ENCODE measurements at places on chromosomes 1 and 21.
A peak's percentile ranks its signal among the peaks of the same experiment; 100 is the strongest.

DNA sequence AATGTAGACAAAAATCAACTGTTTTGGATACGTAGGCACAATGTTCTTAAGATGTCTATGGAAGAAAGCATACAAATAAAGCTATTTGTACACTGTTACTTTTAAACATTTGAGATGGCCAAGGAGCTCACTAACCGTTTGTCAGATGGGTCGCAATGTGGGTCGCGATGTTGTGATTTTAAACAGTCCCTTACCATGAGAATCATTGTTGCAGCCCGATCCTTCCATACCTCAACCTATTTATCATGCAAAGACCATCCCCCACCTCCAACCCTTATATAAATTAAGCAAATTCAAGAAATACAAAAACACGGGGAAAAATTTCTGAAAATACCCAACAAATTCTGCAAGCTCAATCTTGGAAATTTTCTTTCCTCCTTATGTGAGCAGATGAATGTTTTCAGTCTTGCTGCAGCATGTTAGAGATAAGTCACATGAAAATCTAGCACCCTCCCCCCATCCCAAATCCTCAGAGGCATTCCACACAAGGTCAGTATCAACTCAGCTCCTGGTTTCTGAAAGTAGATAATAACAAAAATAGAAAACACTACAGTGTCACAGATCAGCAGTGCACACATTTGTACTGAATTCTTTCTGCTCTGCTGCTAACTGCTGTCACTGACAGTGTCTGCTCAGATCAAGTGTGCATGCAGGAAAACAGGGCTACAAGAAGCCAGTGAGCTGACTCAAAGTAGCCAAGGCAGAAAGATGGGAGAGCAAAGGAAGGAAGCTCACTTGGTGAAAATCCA is 92.9 kb upstream of the TTC39A start:
- DNase-seq: no peak

- no peak for DNase-seq
These were observed 113.2 kb downstream of the RUNX1 start for GRCh38 chr21:34935898-34936297.

DNA sequence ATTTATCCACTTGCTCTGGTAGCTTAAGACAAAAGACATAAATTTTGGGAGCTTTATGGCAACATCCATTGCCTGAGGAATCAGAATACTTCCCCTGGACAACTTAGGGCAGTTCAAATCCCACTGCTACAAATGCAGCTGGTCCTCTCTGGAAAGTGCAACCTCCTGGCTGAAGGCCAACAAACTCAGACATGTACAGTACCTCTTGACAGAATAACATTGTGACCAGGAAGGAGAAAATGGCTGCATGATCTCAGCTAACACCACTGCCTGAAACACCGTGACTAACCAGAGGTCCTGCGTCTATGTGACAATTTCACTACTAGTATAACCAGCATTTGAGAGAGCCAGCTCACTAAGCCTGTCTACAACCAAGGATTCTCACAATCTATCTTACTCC is 218.9 kb downstream of the CRB1 start:
- no peak for DNase-seq

DNA sequence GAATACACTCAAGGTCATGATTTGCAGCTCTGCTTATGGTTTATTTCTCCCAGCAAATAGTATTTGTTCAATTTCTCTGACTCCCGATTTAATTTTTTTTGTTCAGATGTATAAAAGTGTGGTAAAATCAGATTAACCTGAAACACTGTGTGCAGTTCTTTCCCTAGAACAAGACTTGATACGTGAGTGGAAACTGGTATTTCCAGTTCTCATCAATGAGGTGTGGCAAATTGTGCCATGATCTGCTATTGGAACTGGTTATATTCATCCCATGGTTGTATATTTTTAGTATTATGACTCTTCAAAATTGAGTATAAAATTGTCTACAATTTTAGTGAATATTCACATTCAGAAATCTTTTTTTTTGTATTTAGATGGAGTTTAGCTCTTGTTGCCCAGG is 76.8 kb upstream of the IVNS1ABP start:
- no peak for DNase-seq

DNA sequence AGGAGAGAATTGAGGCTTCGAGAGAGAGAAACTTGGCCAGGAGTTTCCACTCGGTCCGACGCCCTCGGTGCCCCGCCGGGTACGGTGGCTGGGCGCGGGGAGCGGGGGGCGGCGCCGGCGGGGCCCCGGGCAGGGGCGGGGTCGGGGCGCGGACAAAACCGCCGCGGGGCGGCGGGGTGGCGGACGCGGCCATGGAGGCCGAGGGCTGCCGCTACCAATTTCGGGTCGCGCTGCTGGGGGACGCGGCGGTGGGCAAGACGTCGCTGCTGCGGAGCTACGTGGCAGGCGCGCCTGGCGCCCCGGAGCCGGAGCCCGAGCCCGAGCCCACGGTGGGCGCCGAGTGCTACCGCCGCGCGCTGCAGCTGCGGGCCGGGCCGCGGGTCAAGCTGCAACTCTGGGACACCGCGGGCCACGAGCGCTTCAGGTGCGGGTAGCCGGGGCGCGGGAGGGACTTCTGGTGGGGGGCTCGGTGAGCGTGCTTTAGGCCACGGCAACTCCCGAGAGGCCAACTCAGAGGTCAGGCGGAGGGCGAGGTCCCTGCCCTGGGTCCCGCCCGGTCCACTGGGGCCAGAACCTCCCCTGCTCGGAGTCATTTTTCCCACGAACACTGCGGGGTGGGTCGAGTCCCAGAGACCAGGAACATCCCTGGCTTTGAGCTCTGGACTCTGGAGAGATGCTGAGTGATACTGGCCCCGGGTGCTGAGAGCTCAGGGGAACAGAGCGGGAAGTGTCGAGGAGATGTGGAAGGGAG is 431 bp downstream of the RAB42 start:
- peak; percentile 36 for DNase-seq

DNA sequence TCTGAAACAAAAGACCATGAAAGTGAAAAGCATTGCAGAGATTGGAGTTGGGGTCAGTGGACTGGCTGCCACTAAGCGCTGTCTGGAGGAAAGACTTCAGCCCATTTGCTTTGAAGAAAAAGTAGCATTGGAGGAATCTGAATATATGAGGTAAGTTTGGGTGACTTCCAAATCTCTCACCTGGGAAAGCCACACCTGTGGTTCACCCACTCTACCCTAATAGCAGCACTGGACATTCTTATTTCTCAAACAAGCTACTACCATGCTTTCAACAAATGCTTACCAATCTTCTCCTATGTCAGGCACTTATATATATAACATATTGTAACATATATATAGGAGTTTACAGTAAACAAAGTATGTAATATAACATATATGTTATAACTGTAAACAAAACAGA is 76.0 kb upstream of the POGK start:
- DNase-seq: no peak

GRCh38 chr1:154911691-154912550 is 24.6 kb downstream of the PMVK start:
- DNase-seq: no peak

- no peak for DNase-seq
These were observed 5.9 kb upstream of the VCAM1 start for GRCh38 chr1:100713626-100714025.

DNA sequence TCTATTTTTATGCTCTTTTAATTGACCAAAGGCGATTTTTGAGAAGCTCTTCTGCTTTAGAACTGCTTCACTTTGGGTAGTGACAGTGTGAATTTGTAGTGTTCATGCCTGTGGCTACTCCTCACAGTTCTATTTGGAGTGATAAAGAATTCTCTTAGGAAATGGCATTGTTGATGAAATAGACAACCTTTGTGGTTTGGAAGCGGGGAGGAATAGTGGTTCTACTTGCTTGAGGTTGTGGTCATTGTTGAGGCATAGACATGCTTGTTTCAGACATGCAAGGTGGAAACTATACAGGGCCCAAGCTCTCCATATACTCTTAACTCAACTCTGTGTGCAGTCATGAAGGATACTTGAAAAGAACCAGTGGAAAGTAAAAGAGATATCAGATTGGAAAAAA is 481.1 kb upstream of the NEGR1 start:
- no peak for DNase-seq

GRCh38 chr1:54417123-54417522 is 10.9 kb upstream of the SSBP3 start:
- no peak for DNase-seq

- DNase-seq: no peak
These were observed 81.0 kb downstream of the SLC30A10 start for GRCh38 chr1:219847215-219847855.

GRCh38 chr1:247824023-247824422 is at the start of gene OR14A16:
Gene OR14A16, minus strand, starts transcription at chr1:247824119. Its CDS starts 8,390 bp downstream, at chr1:247815729.
- DNase-seq: no peak

GRCh38 chr1:61174060-61174795 is 91.9 kb downstream of the NFIA start:
- no peak for DNase-seq

- DNase-seq: no peak
These were observed 68.9 kb downstream of the DUSP10 start for GRCh38 chr1:221672965-221673364.

DNA sequence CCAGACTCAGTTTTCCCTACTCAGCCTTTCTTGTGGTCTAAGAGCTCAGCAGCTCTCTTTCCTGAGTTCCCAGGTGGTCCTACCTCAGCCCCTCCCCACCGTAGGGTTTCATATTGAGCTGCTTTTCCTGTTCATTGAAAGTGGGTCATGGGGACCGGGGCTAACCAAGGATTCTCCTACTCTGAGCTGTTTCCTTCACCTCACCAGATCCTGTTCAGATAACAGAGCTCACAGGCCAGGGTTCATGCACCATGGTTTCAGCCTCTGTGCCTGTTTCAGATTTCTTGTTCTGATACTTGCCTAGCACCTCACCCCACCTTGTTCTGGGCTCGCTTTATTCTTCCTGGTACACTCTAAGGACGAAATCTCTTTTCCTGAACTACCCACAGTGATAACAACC is 8.5 kb downstream of the UBQLN4 start:
- DNase-seq: no peak

GRCh38 chr1:70790232-70790923 is 257.2 kb downstream of the PTGER3 start:
- DNase-seq: no peak

DNA sequence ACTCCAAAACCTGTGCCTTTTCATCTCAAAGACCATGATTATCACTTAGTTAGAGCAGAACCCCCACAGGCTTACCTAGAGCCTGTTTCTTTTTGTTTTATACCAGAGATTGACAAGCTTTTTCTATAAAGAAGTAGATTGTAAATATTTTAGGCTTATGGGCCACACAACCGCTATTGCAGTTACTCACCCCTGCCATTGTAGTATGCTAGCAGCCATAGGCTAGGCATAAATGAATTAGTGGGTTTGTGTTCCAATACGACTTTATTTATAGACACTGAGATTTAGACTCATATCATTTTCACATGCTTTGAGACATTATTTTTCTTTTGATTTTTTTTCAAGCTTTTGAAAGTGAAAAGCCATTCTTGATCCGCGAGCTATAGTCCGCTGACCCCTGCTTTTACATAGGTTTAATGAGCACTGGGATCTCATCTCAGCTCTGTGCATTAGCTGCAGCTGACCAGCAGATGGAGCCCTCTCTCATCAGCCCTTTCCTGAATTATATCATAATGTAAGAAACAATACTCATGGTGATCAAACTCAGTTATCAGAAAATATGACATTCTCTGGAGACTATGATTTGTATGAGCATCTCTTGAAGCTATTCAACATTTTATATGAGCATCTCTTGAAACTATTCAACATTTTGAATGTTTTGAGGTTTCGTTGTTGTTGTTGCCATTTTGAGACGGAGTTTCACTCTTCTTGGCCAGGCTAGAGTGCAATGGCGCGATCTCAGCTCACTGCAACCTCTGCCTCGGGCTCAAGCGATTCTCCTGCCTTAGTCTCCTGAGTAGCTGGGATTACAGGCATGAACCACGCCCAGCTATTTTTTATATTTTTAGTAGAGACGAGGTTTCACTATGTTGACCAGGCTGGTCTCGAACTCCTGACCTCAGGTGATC is 111.9 kb upstream of the L1TD1 start:
- no peak for DNase-seq

DNA sequence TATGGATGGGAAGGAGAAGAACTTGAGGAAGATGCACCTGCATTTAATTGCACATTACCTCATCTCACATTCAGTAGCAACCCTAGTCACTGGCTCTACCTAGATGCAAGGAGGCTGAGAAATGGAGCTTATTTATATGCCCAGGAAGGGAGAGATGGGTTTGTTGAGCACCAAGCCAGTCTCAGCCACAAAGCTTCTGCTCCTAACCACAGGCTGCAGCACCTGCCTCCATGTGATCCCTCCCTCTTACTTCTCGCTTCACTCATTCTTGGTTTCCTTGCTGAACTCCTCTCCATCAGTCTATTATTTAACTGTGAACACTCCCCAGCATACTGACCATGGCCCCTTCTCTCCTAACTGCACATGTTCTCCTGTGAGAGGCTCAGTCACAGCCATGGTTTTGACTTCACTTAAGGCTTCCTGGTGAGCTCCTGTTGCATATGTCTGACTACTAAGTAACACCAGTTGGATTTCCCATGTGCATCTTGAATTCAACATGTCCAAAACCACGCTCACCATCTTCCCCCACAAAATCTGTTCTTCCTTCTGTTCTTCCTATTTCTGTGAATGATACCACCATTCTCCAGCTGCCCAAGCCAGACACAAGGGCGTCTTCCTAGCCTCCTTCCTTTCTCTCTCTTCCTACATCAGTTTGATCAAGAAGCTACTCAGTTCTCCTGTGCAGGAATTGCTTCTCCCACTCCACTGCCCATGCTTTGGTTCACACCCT is 139.8 kb downstream of the AK5 start:
- DNase-seq: no peak

DNA sequence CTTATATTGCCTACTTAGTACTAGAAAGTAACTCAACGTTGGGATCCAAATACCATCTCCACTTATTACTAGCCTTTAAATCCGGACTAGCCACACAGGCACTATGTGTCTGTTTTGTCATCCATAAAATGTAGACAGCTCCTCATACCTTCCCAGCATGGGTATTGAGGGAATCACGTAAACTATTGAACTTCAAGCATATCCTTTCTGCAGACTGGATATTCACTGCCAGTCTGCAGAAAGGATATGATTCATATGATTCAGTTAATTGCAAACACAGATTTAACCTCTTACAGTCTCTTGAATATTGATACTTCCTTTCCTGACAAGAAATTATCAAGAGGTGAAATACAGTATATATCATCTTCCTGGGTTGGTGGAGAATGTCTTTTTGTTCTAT is 186.0 kb downstream of the LEPR start:
- no peak for DNase-seq

DNA sequence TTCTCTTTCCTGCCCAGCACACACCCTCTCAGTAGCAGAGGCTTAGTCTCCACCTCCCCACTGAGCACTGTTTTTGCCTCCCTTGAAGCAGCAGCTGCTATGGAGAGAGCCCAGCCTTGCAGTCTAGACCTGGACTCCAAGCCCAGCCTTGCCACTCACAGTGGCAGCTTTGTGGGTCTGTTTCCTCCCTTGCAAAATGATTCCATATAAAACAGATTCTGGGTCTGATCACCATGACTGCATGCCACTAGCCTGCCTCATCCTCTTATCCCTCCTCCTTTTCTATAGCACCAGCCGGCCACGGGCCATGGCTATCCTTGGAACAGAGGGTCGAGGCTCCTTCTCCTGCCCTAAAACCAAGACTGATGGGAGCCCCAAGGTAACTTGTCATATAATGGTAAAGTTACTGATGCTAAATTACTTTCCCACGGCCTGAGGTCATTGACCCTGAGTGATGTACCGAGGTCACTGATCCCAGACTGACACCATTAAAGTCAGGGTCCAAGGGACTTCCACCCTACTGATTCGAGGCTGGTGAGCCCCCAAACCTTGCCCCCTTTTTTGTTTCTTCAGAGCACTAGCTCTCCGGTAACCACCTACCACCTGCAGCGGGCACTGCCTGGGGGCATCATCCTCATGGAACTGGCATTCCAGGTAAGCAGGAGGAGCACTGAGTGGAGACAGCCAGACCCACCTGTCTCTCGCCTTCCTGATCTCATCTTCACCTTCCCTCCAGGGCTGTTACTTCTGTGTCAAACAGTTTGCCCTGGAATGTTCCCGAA is 7.9 kb downstream of the HYI start:
- peak; percentile 10 for DNase-seq

Data from right hindlimb (tissue), 1 donor.